ENCODE measurements at places on chromosomes 1 and 21.

- no peak for DNase-seq
Measured at GRCh38 chr1:78250201-78250600, 204.4 kb downstream of the GIPC2 start.

- DNase-seq, result peak; percentile 76
Measured at GRCh38 chr1:43711049-43711448, 3.7 kb downstream of the ST3GAL3 start.

- peak; percentile 89 for DNase-seq
Measured at GRCh38 chr1:12556368-12556930, 61.6 kb downstream of the DHRS3 start.

DNA sequence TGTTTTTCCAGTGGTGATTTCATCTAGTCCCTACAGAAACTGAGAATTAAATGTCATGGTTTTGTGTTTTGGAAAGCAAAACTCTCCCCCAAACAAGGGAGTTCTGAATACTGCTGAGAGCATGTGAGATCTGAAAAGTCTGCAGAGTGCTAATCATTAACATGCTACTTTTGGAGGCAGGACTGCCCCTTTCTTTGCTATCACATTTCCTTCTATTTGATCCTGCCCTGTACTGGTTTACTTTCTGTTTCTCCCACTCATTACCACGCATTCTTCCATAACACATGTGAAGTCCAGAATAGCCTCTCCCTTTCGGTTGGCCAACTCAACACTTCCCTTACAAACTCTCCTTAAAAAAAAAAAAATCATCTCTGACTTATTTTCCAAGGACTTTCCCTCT is 63.6 kb downstream of the GADD45A start:
- no peak for DNase-seq

- DNase-seq, result no peak
Measured at GRCh38 chr1:110426854-110427253, 19.4 kb upstream of the LAMTOR5 start.

GRCh38 chr1:18191481-18192155 is 84.0 kb downstream of the IGSF21 start:
- no peak for DNase-seq

DNA sequence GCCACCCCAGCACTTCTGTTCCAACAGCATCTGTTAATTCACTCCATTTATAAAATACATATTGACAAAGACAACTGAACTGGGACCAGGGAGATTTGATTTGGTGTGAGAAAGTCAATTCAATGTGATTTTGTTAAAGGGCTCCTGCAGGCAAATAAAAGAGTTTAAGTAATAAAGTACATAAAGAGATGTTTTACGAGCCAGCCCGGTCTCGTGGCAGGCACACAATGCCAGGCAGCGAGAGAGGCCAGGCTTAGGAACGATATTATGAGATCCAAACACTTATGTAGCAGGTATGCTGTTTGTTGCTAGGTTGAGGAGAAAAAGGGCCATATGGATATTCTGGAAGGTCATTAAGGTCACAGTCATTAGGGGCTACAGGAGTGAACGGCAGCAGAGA is 227.1 kb downstream of the KCTD3 start:
- DNase-seq, result no peak

DNA sequence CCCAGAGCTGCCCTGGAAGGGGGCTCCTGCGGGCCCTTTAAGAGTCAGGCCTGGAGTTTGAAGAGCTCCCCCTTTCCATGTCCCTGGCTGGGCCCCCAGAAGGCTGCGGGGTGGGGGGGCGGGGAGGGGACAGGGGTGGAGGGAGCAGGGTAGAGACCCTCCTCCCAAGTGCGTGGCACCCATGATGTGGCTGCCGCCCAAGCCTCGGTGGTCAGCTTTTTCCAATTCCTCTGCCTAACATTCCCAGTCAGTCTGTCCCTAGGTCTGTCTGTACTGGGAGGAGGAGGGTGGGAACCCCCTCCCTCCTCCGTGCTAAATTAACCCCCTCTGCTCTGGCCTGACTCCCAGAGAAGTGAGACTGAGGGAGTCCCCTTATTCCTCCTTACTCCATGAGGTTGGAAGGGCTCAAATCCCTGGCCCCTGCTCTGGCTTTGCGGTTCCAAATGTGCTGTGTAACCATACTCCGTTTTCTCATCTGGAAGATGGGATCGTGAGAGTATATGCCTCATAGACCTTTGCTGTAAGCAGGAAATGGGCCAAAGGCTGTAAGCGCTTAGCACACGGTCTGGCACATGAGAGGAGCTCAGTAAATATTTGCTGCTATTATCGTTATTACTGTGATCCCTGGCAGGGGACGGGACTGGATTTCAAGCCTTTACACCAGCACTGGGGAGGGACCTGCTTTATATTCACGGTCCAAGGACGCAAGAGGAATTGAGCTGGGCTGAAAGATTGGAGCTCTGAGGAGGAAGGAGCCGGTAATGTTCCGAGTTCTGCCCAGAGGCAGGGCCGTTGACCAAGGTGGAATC is 658 bp upstream of the COL16A1 start:
- no peak for DNase-seq

GRCh38 chr1:37474697-37475379 is 458 bp downstream of the ZC3H12A start:
- DNase-seq, result no peak

DNA sequence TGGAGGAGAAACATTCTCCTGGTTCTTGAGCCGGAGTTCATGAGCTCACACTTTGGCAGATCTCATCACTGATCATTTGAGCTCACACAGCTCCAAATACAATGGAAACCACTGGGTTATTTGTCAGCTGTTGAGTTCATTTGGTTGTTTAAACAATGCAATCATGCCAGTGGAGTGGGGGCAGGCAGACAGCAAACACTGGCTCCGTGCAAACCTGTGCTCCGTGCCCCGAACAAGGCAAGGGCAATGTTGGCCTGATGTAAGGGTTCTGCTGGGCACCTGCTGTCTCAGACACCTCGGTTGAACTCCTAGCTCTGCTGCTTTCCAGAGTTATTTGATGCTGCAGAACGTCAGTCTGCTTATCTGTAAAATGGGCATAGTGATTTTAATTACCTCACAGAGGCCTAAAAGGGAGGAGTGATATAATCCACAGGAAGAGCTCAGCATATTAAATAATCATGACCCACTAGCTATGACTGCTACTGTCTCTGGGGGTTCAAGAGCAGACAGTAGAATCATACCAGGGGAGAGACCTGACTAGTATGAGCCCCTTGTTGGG is 20.0 kb upstream of the CLIC6 start:
- no peak for DNase-seq

- no peak for DNase-seq
Measured at GRCh38 chr1:64703600-64703999, 41.3 kb upstream of the RAVER2 start.

DNA sequence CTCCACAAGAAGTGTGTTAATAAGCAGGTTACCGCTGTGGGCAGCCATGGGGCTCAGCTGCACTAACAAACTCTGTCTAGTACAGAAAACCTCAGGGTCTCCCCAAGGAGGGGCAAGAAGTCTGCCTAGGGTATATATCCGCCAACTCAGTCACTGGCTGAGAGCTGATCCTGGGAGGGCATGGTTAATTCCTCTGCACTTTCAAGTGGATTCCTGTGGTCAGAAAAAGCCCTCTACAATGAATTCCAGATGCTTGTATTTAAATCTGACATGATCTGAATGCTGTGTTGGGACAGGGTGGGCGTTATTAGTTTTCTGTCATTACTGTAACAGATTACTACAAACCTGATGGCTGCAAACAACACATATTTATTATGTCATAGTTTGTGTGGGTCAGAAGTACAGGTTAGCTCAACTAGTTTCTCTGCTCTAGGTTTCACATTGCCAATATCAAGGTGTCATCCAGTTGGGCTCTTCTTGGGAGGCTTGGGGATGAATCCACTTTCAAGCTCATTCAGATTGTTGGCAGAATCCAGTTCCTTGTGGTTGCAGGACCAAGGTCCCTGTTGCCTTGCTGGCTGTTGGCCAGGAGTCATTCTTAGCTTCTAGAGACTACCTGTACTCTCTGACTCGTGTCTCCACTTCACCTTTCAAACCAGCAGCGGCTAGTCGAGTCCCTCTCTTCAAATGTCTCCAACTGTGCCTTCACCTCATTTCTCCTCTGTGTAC is 8.0 kb upstream of the SELE start:
- DNase-seq, result peak; percentile 35

GRCh38 chr1:38697387-38697786 is 162.2 kb downstream of the RRAGC start:
- DNase-seq, result no peak

DNA sequence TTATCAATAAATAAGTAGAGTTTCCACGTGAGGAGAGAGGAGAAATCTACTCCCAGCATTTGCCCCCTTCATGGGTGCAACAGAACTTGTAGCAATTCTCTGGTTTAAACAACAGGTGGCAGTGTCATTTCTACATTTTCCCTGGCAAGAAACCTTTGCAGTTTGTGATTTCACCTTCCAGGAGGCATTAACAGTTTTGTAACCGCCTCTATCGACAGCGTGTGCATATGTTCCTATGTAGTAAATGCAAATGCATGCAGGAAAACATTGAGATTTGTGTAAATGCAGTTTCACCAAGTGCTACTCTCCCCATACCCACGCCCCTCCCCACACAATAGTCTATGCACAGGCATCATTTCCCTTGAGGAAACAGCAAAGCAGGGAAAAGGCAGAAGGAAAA is 494.7 kb downstream of the SMYD3 start:
- DNase-seq, result no peak

DNA sequence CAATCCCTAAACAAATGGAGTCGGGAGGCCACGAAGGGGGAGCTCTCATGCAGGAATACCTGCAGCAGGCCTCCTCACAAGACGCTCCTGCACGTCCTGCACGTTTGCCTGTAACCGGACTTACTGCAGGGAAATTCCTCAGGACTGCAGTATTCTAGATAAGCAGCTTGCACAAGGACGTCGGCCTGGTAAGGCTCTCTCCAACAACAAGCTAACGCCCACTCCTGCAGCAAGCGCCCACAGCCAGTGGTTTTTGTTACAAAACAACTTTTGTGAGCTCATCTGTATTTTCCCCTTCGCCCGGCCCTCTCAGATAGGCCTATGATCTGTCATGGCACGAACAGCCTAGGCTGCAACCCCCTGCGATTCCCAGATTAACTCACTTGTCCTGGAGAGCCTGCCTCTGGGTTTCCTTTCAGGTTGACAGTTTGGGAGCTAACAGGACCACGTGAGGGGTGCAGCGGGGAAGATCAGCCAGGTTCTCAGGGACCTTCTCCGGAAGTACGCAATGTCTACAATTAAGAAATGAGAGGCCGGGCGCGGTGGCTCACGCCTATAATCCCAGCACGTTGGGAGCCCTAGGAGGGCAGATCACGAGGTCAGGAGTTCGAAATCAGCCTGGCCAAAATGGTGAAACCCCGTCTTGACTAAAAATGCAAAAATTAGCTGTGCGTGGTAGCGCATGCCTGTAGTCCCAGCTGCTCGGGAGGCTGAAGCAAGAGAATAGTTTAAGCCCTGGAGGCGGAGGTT is 921 bp upstream of the MIB2 start:
- peak; percentile 82 for DNase-seq

Measured in non-pigmented ciliary epithelial cell (primary cell).